Gastrocnemius medialis (tissue), 4 donors: ENCODE measurements at places on chromosomes 7 and 10.

DNA sequence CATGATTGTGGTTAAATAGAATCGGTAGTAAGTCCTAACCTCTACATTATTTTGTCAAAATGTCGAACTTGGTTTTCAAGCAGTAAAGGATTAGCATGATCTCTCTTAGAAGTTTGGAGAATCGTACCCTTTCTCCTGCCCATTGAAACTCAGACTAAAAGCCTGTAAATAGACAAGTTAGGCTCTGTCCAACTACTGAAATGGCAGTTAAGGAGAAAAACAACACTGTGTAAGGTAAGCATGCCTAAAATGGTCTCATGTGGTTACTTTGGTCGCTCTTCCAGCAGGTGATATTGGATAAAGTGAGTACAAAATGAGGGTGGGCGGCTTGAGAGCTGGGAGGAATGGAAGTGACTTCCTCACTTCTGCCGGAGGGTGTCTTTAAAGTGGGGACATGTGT lies 25.0 kb downstream of the SEC61A2 start:
- DNase-seq, result no peak

- no peak for DNase-seq
Observed at GRCh38 chr7:70751895-70752294, 380.0 kb upstream of the GALNT17 start.

DNA sequence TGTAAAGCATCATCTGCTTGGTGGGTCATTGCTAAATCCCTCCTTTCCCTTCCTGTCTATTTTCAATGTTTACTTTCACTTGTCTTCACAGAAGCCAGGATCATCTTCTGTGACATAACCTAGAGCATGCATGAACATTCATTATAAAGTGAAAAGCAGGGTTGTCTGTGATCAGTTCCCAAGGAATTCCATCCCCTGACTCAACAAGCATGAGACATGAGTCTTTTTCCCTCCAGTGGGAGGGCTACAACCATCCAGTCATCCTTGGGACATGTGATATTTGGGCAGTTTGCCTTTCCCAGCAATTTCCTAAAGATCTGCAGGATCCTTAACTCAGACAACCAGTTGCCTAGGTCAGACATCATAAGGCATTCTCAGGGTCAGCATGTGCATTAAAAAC lies 166.3 kb upstream of the TMEM196 start:
- no peak for DNase-seq

GRCh38 chr10:43427166-43427825 lies 9.6 kb upstream of the ZNF487 start:
- DNase-seq, result no peak

- no peak for DNase-seq
Observed at GRCh38 chr7:48179496-48180030, 8.3 kb downstream of the ABCA13 start.

- DNase-seq, result no peak
Observed at GRCh38 chr10:81280497-81281479, 594.2 kb upstream of the NRG3 start.

DNA sequence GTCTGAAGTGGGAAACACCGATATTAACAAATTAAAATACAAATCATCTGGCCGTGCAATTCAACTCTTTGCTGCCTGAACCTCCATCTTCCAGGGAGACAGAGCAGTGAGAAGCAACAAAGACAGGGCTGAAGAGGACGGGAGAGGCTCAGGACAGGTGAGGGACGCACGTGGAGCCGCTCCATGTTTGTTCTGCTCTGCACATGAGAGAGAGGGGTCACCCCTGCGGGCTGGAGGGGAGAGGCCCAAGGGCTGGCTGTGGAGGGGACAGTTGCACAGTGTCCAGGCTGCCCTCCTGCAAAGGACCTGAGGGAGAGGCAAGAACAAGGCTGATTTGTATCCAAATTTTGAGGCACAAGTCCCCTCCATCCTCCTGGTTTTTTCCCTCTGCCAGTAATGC lies 41.7 kb downstream of the COBL start:
- DNase-seq, result no peak

DNA sequence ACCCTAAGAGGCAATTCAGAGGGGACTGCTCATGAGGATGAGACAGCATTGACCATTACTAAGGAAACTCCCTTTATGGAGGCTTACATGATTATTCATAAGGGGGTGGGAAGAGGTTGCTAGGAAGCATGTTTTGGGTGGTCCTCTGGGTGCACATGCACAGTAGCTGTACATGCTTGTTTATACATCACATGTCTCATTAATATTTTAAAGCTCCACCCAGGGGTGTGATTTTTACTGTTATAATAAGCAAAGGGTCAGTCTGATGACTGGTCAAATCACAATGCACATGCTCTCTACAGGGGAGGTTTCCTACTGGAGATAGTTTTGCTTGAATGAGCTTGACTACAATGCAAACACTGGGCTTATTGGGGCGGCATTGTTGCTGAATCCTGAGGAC lies 23.8 kb upstream of the PPP1R9A start:
- no peak for DNase-seq

DNA sequence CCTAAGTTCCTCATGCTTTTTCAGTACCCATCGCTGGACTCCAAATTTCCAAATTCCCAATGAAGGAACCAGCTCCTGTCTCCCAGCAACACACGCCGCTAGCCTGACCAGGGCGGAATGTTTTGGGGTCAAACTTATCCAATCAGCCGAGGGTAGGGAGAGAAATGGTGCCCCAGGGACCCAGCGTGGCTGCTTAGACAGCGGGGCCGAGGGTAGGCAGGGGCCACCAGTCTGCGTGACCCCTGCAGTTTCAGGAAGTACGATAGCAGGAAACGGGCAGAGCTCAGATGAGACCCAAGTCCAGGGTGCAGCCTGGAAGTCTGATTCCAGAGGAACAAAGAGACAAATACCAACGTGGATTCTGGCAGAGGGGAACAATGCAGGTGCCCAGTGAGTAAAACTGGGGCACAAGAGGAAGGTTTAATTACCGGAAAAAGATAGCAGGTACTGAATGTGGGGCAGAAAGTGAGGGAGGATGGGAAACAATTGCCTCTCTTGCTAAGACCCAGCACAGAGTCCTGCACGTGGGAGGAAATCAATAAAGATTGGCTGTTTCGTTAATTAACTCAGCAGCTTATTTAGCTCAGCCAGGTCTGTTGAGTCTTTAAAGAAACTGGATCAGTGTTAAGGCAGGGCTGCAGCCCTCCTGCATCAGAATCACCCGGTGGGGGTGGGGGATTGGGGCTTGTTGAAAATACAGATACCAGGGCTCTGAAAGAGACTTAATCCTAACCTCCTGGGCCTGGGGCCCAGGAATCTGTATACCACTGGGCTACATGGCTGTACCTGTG lies 50.4 kb upstream of the NFE2L3 start:
- peak; percentile 19 for DNase-seq

GRCh38 chr10:17101257-17101909 lies 28.2 kb downstream of the CUBN start:
- no peak for DNase-seq

GRCh38 chr7:44080118-44080517 lies 2.2 kb downstream of the POLM start:
- DNase-seq, result no peak

DNA sequence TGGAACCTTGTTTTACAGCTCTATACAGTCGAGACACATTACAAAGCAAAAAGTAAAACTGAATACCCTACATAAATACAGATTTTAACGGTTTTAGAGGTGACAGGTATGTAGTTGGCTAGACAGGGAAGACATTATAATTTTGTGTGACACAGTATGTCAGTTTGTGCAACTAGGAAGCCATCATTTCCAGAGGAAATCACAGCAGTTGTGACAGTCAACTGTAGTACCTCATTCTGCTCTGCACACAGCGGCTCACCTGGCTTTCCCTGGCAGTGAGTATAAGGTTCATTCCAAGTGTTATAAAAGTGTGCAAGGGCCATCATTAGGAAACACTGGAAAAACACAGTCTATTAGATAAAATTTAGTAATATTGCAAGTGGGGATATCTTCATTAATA lies 501.6 kb upstream of the PHF14 start:
- DNase-seq, result no peak
